Fibroblast of skin of left quadriceps (primary cell): ENCODE measurements at places on chromosomes 1 and 21.

DNA sequence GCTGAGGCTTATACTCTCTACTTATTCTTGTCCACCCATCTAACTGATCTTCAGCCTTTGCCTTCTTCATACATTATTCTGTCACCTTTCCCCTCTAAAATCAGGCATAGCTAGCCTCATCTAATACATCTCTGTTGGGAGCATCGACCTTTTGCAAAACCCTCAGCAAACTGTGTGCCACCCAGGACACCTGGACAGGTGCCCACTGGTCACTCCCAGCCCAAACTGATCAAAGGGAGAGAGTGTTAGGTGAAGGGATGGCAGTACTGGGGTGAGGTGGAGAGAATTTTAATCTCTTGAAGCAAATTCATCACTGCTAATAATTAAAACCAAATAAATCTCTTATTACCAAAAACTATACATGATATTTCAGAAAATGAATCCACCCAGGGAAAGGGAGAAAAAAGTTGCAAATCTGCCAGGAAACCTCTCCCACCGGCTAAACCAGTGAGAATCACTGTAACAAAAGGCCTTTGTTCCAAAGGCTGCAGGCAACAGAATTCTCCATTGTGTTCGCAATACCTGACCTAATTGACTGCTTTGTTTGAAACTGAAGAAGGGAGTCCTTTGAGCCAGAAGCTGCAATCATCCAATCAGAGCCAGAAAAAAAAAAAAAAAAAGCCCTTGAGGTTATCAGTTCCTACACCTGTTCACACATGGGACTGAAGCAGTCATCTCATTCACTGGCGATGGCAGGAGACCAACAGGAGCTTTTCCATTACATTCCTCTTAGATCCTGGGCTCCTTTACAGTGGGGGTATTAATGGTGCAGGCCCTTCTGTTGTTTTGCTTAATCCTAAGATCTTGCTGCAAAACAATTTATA lies 172.6 kb downstream of the APP start:
- no peak for DNase-seq

- DNase-seq, result no peak
Measured at GRCh38 chr1:160460214-160460642, 59.9 kb downstream of the VANGL2 start.

GRCh38 chr1:81950591-81951244 lies 150.0 kb downstream of the ADGRL2 start:
- peak; percentile 7 for DNase-seq

DNA sequence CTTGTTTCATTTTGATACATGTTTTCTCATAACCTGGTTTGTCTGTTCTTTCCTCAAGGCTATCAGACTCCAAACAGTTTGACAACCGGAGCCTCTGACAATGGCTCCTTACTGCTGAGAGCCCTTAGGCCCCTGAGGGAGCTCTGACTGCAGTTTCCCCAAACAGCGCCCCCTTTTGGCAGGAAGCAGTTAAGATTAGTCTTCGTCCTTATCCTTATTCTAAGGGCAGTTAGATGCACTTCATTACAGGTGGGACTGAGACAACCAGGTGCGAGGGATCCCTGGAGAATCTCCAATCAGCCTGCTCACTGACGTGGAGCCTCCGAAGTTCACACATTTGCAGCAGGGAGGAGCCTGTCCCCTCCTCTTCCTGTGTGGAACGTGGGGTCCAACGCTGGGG lies 393.1 kb downstream of the BRINP3 start:
- DNase-seq, result no peak

GRCh38 chr1:69551476-69552324 lies 16.0 kb upstream of the LRRC7 start:
- DNase-seq, result no peak

GRCh38 chr1:224761245-224761644 lies 145.1 kb downstream of the CNIH3 start:
- no peak for DNase-seq
